Foreskin melanocyte (primary cell): ENCODE measurements at places on chromosomes 1 and 21.

GRCh38 chr1:53567450-53567849 lies 108.3 kb downstream of the DMRTB1 start:
- DNase-seq = no peak

DNA sequence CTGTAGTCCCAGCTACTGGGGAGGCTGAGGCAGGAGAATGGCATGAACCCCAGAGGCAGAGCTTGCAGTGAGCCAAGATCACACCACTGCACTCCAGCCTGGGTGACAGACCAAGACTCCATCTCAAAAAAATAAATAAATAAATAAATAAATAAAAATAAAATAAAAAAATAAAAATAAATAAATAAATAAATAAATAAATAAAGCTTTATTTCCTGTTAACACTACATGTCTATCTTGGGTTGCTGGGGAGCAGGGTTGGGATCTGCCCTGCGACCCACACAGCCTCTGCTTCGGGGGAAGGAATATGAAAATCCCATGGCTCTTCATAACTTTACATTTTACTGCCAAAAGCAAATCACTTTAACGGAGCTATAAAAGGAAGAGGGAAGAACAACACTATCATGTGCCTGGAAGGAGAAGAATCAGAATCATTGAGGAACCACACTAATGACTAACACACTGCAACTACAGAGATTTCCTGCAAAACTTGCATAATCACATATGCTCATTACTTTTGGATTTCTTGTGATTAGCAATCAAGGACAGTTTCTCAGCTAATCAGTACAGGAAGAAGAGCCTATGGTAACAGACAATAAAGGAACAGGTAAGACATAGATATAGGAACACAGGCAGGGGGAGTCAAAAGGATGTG lies 72.8 kb upstream of the CD55 start:
- peak; percentile 85 for DNase-seq

DNA sequence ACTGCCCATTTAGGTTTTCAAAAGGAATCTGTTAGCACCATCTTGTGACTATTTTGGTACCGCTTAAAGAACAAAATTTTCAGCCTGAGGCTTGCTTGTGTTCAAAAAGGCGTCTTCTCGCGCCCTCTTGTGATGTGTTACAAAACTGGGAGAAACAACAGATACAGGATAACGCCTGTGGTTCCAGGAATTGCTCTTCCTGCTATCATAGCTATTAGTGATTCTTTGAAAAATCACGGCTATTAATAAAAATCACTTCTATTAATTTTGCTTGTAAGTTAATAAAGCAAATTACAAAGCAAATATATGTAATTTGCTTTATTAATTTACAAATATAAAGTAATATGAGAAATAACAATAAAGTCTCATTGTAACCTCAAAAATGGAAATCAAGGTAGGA lies 82.2 kb upstream of the ABCD3 start:
- DNase-seq = peak; percentile 81

DNA sequence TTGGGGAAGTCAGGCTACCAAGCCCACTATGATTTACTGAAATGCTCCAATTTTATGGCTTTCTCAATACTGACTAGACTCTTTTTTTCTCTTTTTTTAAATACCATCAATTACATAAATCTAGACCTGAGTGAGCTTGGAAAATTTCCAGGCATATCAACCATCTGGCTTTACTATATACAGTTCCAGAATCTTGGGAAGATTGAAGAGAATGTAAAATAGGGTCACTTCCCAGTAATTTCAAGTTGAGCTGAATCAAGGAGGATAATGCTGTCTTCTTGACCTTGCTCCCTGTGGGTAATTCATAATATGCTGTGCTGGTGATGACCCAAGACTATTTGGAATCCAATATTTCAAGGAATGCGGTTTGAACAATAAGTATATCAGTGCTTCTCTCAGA lies 108.1 kb downstream of the MAP3K21 start:
- DNase-seq = no peak

- no peak for DNase-seq
Observed at GRCh38 chr1:19220991-19221390, 10.9 kb upstream of the UBR4 start.

DNA sequence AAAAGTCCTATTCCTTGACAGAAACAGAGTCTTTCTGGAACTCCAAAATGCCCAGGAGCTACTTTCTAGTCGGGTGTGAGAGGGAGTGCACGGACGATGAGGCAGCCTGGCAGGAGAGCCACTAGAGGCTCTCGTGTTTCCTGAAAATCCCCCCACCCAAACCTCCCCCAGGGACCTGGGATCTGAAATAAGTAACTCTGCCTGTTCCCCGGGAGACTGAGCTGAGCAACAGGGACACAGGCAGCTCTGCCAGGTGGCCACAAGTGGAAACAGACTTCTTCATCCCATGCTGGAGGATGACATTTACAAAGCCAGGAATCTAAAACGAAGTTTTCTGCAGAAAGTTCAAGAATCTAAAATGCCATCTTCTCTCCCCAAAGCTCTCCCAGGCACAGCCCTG lies 77.1 kb downstream of the ITPKB start:
- no peak for DNase-seq

DNA sequence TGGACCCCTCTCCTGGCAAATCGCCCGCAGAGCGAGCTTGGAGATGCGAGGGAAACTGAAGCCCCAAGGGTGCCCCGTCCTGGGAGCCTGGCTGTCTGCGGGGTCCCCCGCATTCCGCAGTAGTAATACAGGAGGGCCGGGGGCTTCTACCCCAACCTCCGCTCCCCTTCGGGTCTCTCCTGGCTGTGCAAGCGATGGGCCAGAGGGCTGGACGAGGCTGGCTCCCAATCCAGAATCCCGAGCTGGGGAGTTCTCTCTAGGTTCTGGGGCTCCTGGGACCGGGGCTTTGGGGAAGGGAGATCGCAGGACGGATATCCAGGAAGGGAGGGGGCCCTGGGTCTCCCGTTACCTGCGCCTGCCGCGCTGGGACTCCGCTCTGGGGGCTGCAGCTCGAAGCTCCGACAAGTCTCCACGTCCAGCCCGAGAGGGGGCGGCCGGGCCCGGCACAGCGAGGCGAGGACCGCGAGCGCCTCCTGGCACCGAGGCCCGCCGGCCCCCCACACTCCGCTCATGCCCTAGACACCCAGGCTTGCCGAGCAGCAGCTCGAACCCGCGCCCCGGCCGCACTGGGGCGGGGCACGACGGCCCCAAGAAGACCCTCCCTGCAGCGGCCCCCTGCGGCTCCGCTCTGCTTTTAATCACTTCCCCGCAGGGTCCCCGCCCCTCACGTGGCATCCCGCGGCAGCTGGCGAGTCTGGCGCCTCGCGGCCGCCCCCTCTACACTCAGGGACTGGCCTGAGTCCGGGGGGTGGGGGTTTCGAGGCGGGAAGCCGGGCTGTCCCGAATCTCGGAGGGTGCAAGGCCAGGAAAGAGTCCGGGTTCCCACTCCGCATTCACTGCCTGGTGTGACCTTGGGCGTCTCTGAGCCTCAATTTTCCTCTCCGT lies at the start of gene SYT6:
Gene SYT6 (minus strand): TSS at position 609 of the 885 bp plus-strand sequence. CDS start 97 bp downstream, at position 512.
- no peak for DNase-seq

- DNase-seq = no peak
Observed at GRCh38 chr1:200846398-200846797, 26.4 kb upstream of the GPR25 start.

DNA sequence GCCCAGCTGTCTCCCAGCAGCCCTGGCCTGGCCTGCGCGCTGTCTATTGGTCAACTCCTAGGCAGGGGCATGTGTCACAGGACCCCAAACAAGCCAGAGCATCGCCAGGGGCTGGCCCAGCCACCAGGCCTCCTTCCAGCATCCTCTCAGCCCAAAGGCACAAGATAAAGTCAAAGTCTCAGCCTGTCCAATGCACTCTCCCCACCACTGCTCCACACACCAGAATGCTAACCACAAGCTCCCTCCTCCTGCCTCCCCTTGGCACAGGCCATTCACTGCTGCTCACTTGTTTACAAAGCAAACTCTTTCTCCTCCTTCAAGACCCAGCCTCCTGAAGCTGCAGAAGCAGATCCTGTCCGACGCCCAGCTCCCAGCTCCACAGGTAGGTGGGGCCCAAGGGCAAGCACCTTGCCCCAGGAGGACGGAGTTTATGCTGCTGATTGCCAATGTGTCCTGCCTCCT lies 133.4 kb downstream of the DMRTB1 start:
- no peak for DNase-seq

GRCh38 chr1:244048256-244049161 lies 2.6 kb upstream of the ZBTB18 start:
- peak; percentile 98 for DNase-seq

DNA sequence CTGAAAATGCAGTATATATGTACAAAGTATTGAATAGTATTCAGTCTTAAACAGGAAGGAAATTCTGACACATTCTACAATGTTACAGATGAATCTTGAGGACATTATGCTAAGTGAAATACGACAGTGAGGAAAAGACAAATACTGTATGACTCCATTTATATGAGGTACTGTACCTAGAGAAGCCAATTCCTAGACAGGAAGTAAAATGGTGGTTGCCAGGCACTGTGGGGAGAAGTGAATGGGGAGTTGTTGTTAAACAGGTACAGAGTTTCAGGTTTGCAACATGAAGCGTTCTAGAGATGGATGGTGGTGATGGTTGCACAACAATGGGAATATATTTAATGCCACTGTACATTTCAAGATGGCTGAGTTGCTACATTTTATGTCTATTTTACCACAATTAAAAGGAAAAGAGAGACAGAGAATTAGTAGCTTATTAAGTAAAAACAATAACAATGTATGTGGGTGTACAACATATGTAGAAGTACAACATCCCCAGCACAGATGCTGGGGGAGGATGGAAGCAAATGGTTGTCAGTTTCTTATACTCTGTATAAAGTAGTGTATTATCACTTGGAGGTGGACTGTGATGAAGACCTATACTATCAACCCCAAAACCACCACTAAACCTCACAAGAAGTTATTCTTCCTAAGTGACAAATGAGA lies 3.9 kb upstream of the RAB4A start:
- DNase-seq = no peak

GRCh38 chr1:25810341-25811299 lies 9.1 kb upstream of the MTFR1L start:
- DNase-seq = no peak

DNA sequence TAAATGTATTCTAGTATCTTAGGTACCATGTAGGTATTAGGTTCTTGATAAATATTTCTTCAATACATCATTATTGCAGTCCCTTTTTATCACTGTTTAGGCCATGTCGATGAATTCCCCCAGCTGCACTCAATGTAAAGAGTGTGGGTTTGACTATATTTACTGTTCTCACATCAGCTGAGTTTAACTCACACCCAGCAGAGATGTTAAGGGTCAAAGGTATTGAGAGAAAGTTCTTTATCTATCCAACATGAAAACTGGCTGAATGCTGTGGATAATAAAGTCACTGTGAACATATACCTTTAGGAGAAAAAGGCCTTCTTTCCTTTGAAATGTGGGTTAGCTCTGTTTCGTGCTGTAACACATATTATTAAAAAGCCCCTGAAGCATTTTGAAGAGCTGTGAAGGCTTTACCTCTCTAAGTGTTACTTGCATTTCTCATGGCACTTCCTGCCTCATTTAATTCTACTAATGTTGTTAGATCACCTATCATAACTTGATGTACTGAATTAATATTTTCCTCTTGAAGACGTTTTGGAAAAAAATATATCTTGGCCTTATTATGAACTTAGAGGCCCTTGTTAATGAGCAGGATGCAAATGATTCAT lies 19.1 kb upstream of the LYST start:
- no peak for DNase-seq

GRCh38 chr21:16302851-16303282 lies 573.1 kb downstream of the USP25 start:
- peak; percentile 30 for DNase-seq

DNA sequence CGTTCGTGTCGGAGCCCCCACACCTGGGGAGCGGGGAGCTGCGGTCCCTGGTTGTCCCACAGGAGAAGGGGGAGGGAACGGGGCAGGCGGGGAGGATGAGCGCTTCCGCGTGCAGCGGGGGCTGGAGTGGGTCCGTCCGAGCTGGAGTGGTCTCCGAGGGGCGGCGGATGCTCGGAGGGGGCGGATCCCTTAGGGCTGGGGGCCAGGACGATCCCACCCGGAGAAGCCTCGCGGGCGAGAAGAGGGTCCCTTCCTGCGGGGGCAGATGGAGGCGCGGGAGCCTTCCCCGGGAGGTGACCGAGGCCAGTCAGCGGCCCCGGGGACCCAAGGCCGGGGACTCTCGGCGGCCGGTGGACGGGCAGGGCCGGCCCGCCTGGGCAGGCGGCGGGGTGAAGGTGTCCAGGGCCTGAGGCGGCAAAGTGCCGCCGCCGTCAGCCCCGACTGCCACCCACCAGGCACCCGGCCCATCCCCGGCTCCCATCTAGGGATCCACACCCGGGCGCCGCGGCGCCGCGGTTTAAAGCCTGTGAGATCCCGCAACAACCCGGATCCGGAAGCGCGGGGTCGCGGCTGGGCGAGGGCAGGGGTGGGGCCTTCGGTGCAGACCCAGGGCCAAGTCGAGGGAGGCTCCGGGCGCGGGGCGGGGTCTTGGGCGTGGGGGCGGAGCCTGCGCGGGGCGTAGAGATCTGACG lies 5.3 kb upstream of the CCDC27 start:
- peak; percentile 57 for DNase-seq

DNA sequence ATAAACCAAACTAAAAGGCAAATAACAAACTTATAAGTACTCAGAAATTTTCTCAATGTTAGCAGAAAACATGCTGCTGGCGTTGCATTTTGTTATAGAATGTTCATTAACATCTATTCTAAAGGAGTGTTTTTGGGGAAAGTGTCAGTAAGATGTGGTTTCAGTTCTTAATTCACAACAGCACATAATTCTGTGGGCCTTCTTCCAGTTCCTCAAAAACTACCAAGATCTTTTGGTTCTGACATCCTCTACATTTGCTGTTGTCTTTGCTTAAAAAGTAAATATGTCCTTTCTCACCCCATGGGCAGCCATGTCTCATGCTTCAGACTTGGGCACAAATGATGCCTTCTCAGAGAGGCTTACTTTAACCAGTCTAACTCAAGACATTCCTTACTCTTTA lies 152.5 kb downstream of the CDC7 start:
- DNase-seq = no peak

DNA sequence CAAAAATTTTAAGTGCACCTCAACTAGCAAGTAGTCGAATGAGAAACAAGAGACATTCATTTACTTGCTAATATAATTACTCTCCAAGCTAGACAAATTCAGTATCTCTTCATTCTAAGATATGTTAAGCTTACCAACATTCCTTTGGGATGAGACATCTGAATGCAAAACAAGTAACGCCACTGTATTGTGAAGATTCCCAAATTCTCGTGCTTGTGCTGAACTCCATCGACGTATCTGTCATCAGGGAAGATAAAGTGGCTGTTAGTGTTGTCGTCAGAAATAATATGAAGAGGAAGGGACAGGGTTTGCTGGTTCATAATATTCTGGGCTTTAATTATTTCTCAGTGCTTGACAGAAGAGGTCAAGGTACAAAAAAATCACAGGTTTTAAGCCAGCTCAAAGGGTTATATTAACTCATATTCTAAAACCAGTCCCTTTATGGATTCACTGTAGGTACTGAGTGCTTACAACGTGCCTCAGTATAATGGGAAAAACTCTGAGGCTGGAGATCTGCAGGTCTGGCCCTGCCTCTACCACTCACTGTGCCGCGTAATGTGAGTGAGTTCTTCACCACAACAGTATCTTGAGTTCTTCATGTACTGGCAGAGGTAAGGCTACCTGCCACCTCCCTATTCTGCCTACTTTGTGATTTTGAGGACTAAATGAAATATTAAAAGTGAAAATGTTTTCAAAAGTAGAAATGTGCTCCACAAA lies 42.0 kb downstream of the PCSK9 start:
- DNase-seq = peak; percentile 93
